ENCODE measurements at places on chromosomes 7 and 10.

- DNase-seq, result no peak
Measured at GRCh38 chr10:61978965-61979364, 77.5 kb downstream of the ARID5B start.

DNA sequence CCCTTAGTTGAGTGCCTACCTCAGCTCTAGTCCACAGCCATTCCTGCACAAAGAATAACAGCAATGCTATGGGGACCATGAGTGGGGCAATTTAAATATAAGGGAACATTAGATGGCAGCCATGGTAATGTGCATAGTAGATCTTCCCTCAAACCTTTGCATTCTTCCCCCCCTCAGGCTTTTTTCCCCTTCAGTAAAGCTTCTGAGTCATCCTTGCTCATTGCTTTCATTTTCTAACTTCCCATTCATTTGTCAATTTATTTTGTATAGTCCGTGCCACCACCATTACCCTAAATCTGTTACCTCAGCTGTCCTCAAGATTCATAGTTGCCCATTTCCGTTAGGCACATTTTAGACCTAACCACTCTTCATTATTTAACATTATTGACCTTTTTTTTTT lies 10.7 kb downstream of the HECTD2 start:
- no peak for DNase-seq

DNA sequence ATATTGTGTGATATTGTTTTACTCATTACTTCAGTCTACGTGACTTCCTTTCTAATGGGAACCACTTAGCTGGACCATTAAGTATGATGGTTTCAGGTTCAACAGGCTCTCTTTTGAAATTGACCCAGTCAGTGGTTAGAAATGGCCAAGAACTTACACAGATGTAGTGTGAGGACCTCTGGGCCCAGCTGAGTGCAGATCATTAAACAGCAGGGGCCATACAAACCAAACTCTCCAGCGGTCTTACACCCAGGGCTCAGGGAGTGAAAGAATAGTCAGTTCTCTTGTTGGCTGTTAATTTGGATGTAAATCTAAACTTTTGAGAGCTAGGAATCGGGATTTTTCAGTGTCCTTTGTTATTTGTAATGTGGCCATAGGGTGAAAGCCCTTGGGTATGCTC lies 107.3 kb downstream of the CELF2 start:
- no peak for DNase-seq

- no peak for DNase-seq
Measured at GRCh38 chr7:114931656-114932011, 9.7 kb downstream of the MDFIC start.

GRCh38 chr10:75544386-75544785 lies 113.0 kb downstream of the LRMDA start:
- no peak for DNase-seq

- DNase-seq, result no peak
Measured at GRCh38 chr10:33484787-33485186, 150.3 kb upstream of the NRP1 start.

DNA sequence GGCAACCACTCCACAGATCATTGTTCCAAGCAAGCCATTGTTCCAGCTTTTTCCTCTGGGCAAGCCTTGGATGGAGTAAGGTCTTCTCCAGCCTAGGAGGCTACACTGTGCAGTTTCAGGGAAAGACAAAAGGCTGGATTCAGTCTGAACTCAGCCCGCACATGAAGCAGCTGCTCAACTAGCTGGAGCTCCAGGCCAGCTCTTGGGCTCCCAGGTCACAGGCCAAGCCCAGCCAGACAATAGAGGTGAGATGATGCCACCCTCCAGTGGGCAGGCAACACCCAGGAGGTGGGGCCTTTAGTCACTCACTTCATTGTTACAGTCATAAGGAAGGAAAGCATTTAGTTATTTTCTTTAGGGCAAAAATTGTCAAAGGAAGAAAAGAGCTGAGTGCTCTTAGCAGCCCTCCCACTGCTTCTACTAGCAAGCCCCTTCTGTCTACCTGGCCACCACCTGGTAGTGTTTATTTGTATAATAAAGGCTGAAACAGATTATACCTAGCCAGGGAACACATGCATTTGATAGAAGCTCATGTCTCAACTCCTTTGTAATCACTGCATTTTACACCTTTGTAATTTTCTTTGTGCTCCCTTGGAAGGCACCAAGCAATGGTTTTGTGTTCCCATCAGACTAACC lies 253.4 kb downstream of the WDR11 start:
- no peak for DNase-seq

DNA sequence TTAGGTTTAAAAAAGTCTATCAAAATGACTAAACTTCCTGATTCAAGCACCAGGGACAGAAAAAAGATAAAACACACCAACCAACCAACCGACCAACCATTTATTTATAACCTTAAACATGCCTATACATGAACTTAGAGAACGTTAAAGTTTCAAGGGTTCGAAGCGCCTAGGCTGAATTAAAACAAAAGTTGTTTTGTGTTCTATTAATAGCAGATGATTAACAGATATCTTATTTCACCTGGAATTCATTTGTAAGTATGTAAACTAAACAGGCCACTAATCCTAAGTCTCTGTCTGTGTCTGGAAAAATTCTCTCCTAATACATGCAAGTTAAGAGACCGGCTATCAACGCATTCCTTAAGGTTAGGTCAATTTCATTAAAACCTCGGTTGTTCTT lies 1.4 kb downstream of the BAIAP2L1 start:
- no peak for DNase-seq

- DNase-seq, result no peak
Measured at GRCh38 chr7:92754919-92755581, 81.3 kb downstream of the CDK6 start.

- DNase-seq, result no peak
Measured at GRCh38 chr7:157116762-157117161, 22.0 kb upstream of the UBE3C start.

GRCh38 chr10:110792476-110793125 lies 79.1 kb upstream of the PDCD4 start:
- no peak for DNase-seq

DNA sequence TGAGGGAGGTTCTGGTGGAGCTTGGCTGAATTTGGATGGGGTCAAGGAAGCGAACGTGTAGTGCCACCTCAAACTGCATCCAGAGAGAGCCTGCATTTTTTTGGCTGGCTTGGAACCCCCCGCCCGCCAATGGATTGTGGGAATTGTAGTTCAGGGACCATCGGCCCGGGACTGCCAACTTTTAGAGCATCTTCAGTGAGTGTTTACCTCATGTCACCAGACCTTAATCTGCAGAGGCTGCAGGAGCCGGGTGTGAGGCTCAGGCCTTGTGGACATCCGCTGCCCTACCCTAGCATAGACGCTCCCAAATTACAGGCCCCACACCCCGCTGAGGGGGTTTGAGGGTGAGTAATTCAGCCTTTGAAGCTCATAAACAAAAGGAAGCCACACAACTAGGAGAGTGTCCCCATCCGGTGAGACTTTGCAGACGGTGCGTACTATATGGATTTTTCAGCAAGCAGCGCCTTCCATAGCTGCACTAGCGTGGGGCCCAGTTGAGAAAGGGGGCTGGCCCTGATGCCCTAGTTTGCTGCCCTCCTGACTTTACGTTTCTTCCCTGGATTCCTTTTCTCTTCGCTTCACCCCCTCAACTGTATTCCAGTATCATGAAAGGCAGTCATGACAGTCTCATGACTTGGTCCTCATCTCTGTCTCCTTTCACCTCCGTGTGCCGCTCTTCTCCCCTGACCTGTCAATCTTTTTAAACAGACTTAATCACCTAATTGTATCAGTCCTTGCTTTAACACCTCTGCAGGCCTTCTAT lies 717 bp downstream of the CNPY4 start:
- DNase-seq, result peak; percentile 17

- no peak for DNase-seq
Measured at GRCh38 chr10:86292462-86293395, 73.9 kb downstream of the GRID1 start.

- no peak for DNase-seq
Measured at GRCh38 chr7:28531291-28531690, 119.0 kb downstream of the CREB5 start.

- DNase-seq, result no peak
Measured at GRCh38 chr10:111785921-111786320, 397.6 kb downstream of the GPAM start.

DNA sequence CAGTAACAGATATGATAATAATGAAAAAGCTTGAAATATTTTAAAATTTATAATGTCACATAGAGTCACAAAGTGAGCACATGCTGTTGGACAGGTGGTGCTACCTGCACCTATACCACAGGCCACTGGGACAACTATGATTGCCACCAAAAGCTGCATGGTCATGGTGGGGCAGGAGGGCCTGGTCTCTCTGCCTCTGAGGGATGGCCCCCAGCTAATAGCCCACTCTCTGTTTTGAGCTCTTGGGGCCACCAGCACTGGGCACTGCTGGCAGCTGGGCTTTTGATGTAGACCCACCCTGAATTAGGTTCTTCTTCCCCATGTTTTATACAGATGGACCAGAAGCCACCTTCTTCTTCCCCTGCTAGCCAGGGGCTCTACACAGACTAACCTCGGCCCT lies 265.4 kb downstream of the KCND2 start:
- DNase-seq, result no peak

DNA sequence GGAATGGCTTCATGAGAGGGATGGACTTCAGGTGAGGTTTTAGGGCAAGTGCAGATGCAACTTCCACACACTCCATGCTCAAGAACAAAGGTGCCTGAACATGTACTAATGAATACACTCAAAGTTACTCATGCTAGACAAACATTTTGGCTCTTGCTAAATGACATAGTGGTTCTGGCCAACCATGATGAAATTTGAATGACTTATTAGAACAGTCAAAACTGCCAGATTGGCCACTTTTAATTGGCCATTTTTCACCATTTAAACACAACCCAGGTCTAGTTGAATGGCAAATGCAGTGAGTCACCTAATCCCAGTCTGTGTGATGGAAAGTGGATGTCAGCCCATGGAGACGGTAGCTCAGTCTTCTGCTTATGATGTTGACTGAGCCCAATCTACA lies 4.9 kb upstream of the PTPRN2 start:
- no peak for DNase-seq

- DNase-seq, result no peak
Measured at GRCh38 chr7:108149908-108150307, 19.7 kb upstream of the LAMB4 start.

DNA sequence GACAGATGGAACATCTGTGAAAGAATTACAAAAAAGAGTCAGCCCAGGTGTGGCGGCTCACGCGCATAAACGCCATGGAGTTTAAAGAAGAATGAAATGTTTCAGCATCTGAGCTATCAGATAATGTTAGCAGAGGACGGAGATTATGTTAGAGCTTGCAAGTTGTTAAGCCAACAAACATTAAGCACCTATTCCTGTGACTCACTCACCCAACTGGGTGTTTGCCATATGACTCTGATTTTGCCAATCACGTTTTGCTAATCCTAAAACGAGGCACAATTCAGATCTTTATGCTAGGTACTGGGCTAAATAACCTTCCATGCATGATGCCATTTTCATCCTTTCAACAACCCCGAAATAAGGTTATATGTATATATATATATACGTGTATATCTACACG lies 29.0 kb upstream of the CCNY start:
- DNase-seq, result no peak

DNA sequence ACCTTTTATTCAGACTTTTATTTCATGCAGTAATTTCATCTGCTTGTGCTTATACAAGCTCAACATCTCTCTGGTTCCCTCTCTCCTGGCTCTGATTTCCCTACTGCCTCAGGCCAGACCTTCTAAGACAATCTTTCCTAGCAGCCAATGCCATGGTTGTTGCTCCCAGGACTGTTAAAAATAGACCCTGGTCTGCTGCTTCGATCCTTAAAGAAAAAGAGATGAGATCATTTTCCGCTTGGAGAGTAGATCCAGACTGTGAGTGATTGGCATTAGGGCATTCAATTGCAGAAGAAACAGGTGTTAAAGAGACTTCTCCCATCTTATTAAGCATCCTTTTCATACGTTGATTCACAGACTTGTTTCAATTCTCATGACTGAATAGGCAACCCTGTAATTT lies 68.4 kb upstream of the ITGB1 start:
- no peak for DNase-seq
